ENCODE measurements at places on chromosomes 6 and 20.
A peak's percentile ranks its signal among the peaks of the same experiment; 100 is the strongest.

DNA sequence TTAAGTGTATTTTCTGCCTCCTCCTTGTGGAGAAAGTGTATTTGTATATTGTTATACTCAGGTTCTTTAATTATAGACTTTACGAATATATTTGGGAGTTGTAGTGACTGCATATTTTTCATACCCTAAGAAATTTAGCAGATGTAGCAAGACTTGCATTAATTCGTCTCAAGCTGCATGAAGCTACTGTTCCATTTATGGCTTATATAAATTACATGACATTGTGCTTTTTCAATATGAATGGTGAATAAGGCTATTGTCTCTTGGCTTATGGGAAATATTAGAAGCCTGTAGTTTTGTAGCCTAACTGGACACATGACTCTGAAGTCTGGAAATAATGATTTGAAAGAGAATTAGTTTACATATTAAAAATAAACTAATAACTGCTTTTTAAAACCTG, 2.4 kb downstream of the ADGRG6 start:
- no peak for DNase-seq

DNA sequence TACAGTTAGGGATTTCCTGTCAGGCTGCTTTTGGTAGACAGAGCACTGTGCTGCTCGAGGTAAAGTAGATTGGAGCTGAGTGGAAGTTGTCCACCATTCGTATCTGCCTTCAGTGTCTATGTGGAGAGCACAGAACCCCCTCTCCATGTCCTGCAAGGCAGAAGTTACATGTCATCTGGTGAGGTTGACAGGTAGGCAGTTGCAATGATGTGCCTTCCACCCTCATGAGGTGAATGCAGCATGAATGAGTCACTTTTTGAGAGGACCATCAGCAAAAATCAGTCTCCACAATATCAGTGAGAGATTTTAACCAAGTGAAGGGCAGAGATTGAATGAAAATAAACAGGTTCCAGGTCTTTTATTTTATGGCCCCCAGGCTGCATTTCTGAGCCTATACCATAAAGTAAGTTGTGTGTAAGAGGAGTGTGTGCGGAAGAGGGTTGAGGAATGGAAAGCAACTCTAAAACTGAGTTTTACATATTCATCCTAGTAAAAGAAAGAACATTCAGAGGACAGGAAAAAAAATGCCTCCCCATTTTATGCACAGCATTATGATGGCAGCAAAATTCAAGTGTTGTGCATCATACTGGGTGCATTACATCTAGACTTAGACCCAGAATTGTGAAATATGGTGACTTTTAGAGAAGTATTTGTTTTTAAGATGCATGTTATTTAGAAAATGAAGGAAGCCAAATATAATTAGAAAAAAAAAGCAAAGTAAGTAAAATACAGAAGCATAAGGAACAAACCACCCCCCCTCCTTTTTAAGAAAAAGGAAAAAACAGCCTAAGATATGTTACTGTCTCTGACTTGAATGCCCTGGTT, 15.8 kb downstream of the TRAPPC3L start:
- DNase-seq, result no peak

GRCh38 chr6:7588506-7588905, 1.5 kb upstream of the SNRNP48 start:
- no peak for DNase-seq

- no peak for DNase-seq
Observed at GRCh38 chr20:34301587-34302311, 1.4 kb downstream of the AHCY start.

GRCh38 chr6:4554645-4555044, 221.6 kb upstream of the CDYL start:
- DNase-seq, result no peak

DNA sequence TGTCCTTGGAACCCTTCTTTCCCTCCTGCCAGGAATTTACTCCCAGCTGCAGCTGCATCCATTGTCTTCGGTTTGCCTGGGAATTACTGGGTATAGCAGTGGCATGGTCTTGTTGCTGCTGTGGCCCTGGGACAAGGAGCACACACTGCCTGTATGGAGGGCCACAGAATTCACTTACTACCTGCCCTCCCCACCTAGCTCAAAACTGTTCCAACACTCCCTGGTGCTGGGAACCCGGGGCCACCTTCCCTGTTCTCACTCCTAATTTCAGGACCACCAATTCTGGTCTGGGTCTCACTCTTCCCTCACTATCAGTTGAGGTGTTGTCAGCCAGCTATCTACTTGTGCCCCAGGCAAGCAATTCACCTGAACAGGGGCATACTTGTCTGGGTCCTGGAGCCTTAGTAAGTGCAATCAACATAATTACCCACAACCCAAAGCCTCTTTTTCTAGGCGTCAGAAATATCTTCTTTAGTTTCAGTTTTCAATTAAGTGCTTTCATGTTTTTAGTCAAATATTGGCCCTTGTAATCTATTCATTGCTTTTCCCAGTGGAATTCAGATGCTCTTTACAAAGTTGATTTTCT, 47.2 kb downstream of the METTL24 start:
- no peak for DNase-seq

GRCh38 chr6:3484192-3484591, 27.3 kb upstream of the SLC22A23 start:
- DNase-seq, result no peak

GRCh38 chr6:30625511-30625910, 1.2 kb upstream of the ATAT1 start:
- DNase-seq, result no peak

- DNase-seq, result no peak
Observed at GRCh38 chr20:32830437-32830836, 10.7 kb downstream of the MAPRE1 start.

GRCh38 chr6:75412969-75413662, 80.5 kb downstream of the FILIP1 start:
- no peak for DNase-seq

- no peak for DNase-seq
Observed at GRCh38 chr20:17625246-17626051, 55.6 kb downstream of the DSTN start.

DNA sequence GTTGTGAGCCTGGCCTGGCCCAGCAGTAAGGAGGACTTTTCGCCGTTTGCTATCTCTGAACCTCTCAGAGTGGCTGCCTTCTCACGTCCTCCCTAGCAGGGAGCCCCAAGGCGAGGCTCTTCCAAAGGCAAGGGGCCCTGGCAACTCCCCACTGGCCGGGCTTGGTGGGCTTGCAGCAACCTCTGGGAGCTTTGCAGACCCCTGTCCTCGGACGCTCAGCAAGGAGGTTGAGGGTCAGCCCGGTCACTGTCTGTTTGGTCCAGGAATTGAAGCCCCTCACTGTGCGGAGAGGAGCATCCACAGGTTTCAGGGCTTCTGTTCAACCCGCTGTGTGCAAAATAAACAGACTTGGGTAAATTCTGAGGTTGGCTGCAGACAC, 28.2 kb upstream of the TBXT start:
- DNase-seq, result no peak

DNA sequence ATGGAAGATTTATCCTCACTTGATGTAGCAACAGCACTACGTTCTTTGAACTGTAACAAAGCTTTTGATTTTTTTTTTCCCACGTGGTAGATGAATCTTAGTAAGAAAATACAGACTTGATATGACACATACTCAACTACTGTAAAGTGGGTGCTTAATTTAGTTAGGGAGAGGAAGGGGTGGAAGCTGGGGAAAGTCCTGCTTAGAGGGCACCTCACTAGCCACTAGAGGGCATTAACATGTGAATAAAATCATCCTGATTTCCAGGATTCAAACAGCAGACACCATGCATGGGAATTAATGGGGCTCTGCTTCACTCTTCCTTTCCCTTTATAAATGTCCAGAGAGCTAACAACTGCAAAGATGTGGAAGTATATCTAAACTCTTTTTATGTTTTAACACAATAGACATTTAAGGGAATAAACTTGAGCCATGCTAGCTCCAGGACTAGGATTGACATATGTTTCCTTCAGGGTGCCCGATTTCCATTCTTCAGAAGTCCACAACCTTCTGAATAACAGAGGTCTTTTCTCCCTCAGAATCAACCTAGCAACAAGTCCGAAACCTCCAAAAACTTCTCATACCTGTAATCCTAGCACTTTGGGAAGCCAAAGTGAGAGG, 250.1 kb downstream of the ATXN1 start:
- peak; percentile 1 for DNase-seq

DNA sequence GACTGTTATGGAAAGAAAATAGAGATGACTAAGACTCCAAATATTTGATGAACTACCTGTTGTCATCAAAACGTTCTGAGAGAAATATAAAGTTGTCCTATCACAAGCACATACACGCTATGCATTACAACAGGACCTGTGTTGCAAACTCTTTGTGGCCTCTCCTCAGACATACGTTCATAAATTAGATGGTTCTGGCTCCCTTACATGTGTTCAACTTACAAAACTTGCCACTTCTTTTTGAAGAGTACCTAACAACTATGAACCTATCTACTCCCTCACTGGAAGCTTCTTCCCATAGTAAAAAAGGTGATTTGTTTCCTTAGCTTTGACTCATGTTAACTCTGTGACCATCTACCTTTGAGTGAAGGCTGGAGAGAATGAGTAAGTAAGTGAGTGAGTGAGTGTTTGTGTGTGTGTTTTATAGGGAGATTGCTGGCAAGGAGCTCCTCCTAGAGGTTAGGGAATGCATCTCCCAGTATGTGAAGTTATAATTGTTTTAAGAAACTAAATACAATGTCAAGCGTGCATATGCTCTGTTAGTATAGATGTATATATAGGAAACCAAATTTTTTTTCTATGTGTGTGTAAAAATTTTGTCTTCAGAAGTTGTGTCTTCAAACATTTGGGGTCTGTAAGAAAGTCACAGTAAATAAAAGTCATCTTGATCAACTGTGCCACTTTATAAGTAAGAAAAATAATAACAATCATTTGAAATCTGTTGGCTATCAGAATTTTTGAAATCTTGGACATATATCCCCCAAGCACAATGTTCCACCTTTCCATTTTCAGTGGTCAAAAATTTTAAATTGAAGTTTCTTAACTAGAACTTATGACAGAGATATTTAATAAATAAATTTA, 1211.1 kb upstream of the GJE1 start:
- DNase-seq, result peak; percentile 8
